Head of caudate nucleus (tissue), 42 donors: ENCODE measurements at places on chromosomes 4 and X.

DNA sequence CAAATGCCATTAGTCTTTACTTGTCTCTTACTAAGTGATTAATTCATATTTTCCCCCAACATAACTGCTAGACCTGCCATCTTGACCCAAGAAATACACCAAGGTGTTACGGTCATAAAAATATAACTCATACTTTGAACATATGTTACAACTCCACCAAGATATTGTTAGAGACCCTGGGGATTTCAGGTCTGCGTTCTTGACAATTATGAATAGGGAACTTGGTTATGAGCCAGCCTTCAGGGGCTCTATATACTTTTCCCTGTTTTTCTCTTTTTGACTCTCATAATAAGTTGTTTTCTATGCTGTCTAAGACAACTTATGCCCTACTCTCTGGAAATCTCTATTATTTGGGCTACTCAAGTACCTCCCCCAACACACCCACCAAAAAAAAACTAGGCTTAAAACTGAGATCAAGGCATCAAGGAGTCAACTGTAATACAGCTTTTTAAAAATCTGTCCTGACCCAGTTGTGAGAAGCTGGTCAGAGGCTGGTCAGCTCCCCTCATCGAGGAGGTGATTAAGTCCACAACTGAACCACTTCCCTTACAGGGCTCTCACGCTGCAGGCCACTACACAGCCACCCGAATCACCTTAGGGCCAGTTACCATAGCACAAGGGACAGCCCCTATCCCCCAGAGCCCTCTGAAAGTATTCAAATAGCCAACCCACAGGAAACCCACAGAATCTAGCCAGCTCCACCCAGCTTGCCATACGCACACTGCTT, 10.5 kb upstream of the TLR3 start:
- DNase-seq, result no peak

DNA sequence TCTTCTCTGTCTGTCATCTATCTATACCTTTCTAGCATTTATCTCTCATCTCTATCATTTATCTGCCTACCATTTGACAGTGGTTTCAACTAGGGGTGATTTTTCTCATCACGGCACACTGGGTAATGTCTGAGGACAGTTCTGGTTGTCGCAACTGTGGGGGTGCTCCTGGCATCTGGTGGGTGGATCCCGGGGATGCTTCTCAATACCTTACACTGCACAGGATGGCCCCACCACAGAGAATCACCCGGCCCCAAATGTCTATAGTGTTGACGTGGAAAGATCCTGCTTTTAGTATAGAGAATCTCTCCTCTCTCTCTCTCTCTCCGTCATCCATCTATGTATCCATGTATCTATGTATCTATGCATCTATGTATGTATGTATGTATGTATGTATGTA, 7.2 kb downstream of the P2RY8 start:
- DNase-seq, result no peak

GRCh38 chrX:148069759-148070503, 88.8 kb downstream of the FMR1NB start:
- DNase-seq, result no peak

DNA sequence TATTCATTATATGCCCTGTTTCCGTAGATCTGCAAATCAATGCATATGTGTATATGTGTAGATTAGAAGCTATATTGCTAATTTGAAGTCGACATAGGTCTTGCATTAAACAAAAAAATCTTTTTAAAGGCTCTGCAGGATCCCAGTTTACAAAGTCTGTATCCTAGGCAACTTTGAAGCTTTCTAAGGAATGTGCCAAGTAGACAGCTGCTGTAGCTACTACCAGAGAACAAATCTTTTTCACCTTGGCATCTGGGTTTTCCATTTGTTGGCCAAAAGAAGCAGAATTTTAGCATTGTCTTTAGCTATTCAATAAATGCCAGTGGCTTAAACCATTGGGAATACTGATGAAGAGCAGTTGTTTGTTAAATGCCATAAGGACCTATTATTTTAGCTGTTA, 88.0 kb downstream of the NAA11 start:
- DNase-seq, result no peak

DNA sequence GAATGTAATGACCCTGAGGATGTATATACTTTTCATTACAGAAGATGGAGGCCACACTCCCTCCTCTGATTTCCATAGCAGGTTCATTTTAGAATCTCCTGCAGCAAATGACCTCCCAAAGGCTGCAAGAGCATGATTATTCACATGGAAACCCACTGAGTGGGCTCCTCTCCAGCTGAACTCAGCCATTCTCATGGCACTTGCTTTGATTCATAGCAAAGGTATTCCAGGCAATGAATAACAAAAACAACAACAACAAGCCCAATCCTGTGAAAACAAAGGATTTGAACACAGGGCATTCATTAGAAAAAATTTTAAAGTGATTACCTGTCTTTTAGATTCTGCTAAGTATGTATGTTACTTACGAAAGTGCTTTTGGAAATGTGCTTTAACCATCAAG, 894.0 kb upstream of the FRG1 start:
- DNase-seq, result no peak

DNA sequence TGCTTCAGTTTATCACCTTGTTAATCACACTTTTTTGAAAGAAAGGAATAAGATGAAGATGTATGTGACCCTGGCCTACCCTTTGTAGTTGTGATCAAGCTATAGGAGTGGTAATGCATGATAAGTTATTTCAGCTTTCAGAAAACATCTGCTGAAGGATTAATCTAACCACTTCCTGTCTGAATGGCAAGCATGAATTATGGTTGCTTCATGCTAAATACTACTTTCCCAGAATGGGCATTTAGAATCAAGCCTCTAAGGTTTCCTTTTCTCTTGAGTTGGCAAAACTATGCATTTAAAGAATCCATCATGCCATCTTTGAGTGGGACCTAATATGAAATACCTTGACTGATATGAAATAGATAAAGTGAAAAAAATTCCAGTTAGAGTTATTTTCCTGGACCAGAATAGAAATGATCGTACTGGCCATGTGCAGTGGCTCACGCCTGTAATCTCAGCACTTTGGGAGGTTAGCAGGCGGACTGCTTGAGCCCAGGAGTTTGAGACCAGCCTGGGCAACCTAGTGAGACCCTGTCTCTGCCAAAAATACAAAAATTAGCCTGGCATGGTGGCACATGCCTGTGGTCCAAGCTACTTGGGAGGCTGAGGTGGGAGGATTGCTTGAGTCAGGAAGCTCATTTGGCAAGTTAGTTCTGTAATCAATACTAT, 59.1 kb downstream of the ANXA3 start:
- no peak for DNase-seq

GRCh38 chrX:130756233-130756632, 146.8 kb downstream of the ENOX2 start:
- DNase-seq, result no peak

GRCh38 chrX:13597874-13598273, 28.5 kb downstream of the EGFL6 start:
- no peak for DNase-seq

DNA sequence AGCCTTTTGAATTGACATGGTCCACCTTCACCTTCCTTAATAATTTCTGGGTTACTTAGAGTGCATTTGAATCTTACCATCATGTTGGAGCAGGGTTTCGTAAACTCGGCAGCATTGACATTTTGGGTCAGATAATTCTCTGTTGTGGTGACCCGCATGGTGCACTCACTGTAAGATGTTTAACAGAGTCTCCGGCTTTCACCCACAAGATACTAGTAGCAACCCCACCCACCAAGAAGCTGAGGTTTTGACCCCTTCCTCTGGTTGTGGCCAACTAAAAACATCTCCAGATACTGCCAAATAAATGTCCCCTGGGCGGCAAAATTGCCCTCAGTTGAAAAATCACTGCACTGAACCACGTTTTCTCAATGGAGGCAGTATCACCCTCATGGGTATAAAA, 62.7 kb downstream of the CHST7 start:
- DNase-seq, result no peak

GRCh38 chrX:22090181-22090580, 58.1 kb downstream of the PHEX start:
- DNase-seq, result no peak

DNA sequence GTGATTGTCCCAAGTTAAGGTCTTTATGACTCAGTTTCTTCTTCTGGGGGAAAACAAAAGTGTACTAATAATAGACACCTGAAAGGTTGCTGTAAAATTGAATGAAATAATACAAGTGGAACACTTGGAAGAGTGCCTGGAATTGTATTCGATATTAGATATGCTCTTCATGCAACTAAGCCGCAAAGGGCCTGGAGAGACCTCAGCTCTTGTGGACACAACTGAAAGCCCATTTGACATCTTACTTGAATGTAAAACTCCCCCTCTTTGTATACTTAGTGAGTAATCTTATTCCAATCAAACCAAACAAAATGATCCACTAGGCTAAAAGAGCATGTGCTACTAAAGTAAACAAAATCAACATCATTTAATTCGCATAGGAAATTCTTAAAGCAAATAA, 511 bp upstream of the MAP9 start:
- DNase-seq, result no peak
